ENCODE measurements at places on chromosomes 12 and 14.

GRCh38 chr14:95463171-95463901 is 53.1 kb downstream of the SYNE3 start:
- DNase-seq = no peak

DNA sequence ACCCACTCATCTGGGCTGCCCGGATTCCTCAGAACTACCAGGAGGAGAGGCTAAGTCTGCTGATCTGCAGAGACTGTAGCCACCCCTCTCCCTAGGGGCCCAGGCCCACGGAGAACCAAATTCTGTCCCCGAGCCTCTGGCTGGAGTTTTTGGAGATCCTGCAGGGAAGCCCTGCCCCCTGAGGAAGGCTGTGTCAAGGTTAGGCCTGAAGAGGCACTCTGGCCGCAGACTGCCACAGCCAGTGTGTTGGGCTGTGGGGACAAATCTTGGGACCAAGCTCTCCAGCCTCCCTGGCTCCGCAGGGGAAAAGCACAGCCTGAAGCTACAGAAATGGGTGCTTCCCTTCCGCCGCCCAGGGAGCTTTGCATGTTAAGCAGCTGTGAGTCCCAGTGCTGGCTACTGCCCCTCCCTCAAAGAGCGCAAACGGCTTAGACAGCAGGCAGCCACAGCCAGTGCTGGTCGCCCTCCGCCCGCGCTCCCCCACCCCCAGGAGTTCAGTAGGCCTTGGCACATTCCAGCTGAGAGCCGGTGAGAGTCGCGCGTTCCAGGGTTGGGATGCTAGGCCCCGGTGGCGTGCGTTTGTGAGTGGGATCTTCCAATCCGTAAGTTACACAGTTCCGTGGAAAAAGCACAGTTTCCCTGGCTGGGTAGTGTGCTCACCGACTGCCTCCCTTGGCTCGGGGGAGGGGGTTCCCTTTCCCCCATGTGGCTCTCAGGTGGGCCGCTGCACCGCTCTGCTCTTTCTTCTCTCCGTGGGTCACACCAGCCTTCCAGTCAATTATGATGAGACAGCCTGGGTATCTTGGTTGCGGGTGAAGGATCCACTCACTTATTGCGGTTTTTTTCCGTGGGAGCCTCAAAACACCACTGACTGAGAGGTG is 13.2 kb downstream of the CLEC4E start:
- no peak for DNase-seq

- no peak for DNase-seq
These were observed 43.1 kb upstream of the CCDC196 start for GRCh38 chr14:66442953-66443571.

DNA sequence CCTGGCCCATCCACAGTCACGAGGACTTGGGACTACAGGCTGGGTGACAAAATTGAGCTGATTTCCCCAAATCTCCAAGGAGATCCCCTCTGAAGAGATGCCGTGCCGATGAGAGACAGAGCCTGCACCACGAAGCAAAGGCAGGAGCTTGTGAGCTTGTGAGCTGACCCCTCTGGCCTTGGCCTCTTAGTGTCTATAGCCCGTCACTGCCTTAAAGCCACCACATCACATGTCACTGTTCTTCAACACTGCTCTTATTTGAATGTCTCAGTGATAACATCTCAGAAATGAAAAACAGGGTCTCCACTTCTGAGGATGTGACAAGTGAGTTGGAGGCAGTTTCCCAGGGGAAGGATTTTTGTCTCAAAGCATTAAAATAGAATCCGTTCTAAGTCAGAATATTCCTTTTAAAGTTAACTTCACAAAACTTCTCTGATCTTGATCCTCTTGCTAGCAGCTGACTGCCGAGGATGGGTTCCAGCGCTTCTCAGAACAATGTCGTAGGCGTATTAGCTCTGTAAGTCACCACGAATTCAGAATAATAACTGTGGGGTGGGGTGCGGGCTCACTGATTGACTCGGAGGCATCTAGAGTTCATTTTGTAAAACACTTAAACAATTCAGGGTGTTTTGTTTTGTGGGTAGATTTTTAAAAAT is 37.5 kb downstream of the CHST11 start:
- no peak for DNase-seq

DNA sequence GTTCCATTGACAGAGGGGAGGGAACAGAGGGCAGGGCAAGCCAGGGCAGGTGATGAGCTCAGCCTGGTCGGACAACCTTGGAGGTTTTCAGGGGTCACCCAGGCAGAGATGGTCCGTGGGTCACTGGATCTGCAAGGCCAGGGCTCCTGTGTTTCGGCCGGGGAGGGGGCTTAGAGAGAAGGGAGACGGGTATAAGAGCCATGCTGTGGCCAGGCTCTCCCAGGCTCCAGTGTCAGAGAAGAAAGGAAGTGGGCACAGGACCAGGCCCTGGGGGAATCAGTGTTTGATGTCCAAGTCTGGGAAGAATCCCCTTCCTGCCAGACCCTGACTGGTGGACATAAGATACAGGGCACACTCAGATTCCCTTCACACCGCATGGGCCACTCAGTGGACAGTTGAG is 36.9 kb downstream of the DIO3 start:
- no peak for DNase-seq

All from CMK (cell line).